ENCODE measurements at places on chromosomes 2 and 18. TPM values are rescaled to one million over a fixed set of nuclear protein-coding genes. Genes with fewer than 3 reads are reported as not detected.

DSG3 gene
- polyA plus RNA-seq: not detected

PROKR1 gene
- 0.32 TPM for polyA plus RNA-seq

POTEE gene
- 0.03 TPM for polyA plus RNA-seq

FEZ2 gene
- 85.8 TPM for polyA plus RNA-seq

RAB6C gene
- 1.3 TPM for polyA plus RNA-seq

ME2 gene
- 36.5 TPM for polyA plus RNA-seq

ASXL3 gene
- polyA plus RNA-seq: 6.9 TPM

QPCT gene
- polyA plus RNA-seq: 11.4 TPM

FEV gene
- 0.10 TPM for polyA plus RNA-seq

DNA sequence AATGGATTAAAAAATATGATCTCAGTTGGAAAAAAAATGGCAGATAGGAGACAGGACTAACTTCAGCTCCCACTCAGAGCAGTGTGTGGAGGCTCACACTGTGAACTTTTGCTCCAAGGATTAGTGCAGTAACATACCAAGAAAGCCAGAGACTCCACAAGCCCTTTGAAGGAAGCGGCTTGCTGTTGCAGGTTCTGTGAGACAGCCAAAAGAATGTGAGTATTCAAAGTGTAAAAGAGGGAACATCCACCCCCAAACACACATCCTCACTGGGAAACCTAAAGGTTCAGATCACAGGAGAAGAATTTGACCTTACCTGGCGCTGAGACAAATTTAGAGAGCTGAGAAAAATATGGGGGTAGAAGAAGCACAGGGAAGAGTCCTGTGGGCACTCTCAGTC lies 77.5 kb downstream of the FAM171B start:
- no peak for DNase-seq

GRCh38 chr2:218233543-218233942 lies 16.6 kb downstream of the ARPC2 start:
- no peak for DNase-seq

DNA sequence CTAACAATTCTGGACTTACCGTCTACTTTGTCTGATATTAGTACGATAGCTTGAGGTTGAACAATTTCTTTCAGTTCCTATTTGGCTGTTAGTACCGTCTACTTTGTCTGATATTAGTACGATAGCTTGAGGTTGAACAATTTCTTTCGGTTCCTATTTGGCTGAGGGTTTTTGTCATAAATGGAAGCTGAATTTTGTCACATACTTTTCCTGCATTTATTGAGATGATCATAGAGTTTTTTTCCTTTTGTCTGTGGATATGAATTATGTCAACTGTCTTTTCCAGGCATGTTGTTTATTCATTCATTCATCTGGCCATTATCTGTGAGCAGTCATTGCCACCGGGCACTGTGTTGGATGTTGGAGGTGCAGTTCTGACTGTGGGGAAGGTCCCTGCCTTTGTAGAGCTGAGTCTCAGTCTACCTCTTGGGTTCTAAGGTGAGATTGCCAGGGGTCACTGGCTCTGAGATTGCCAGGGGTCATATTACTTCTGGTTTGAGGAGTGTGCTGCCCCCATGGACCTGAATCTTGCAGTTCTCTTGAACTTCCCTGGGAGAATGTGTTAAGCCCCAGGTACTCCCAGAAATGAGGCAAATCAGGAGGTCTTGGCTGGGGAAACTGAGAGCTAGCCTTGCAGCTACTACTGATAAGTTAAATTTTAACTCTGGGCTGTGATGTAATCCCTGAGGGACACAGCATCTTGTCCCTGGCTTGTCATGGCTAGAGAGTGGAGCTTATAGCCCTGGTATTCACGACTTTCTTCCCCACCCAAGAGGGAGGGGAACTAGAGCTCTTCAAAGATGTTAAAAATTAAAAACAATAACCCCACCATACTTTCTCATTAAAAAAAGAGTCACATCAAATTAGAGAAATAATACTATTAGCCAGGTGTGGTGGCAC lies 89.1 kb upstream of the MBOAT2 start:
- no peak for DNase-seq

GRCh38 chr2:103809415-103809814 lies 1044.5 kb upstream of the POU3F3 start:
- no peak for DNase-seq

DNA sequence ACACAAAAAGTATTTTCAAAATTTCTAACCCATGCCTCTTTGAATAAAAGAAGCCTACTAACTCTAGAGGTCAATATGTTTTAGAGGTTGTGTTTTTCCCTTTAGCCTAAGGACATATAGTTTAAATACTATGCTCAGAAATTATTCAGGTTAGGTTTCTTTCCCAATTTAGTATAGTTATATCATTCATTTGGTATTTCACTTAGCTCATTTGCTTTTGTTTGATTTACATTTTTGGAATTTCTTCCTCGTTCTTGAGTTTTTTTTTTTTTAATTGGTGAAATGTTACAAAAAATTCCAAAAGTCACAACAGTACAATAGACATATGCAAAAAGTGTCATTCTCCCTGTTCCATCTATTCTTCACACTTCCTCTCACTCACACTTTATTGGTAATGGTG lies 371.3 kb upstream of the TNP1 start:
- no peak for DNase-seq

DNA sequence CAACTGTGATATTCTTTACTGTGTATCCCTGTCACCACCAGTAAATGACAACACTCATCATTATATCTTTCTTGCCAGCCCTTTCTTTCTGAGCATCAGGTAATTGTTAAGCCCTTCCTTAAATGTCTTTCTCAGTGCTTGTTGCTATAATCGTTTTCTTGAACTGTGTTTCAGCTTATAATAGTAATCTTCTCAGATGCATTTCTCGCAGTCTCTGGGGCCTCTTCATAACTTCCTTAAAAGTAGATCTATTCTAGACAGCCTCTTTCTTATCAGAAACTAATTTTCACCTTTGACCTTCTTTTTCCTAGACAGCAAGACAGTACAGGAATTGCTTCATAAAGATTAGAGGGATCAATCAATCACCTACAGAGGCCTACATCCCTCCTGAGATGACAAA lies 648.1 kb downstream of the CPS1 start:
- no peak for DNase-seq

DNA sequence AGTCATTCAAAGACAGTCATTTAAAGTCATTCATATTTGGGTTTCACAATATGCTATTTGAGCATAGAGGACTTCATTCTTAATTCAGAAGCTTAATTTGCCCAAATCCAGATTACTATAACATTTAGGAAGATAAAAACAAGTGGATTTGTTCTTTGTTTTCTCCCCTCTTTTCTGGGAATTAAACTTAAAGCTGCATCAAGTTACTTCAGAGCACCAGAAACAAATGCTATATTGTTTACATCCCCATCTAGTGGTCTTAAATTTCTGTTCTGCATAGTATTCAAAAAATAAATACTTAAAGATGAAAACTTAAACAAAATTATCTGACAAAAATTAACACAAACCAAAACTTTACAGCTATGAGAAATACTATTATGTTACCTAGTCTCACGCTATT lies 34.7 kb upstream of the MARCHF7 start:
- DNase-seq: peak; percentile 8

DNA sequence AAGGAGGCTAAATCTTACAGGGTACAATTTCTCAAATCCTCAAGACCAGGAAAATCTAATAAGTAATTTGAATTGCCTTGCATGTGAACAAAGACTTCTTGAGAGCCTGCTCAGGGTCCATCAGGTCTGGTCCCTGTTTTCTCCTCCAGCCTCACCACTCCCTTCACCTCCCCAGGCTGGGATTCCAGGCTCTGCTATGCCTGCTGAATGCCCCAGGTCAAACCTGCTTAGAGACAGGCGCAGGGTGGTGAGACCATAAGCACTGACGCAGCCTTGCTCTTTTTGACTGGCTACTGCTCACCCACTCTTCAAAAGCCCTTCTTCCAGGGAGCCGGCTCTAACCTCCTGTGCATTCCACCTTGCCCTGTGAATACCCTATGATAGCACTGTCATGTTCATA lies 356.4 kb upstream of the ACVR2A start:
- DNase-seq: no peak

DNA sequence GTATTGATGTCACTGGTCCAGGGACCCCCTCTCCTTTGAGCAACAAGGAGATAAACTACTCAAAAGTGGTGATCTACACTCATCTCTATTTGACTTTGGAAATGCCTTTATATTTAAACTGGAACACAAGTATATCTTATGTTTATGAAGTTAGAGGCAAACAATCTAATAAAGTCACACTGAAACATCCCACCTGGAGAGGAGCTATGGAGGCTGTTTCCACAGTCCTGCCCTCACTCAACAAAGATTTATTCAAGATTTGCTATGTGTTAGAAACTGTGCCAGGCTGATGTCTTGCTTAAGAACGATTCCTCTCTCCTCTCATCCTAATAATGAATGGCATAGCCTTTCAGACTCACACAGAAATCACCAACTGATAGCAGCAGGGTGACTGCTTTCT lies 140.8 kb downstream of the ALPK2 start:
- DNase-seq: no peak

- DNase-seq: no peak
These were observed 53.7 kb downstream of the SLC4A3 start for GRCh38 chr2:219680958-219681693.

DNA sequence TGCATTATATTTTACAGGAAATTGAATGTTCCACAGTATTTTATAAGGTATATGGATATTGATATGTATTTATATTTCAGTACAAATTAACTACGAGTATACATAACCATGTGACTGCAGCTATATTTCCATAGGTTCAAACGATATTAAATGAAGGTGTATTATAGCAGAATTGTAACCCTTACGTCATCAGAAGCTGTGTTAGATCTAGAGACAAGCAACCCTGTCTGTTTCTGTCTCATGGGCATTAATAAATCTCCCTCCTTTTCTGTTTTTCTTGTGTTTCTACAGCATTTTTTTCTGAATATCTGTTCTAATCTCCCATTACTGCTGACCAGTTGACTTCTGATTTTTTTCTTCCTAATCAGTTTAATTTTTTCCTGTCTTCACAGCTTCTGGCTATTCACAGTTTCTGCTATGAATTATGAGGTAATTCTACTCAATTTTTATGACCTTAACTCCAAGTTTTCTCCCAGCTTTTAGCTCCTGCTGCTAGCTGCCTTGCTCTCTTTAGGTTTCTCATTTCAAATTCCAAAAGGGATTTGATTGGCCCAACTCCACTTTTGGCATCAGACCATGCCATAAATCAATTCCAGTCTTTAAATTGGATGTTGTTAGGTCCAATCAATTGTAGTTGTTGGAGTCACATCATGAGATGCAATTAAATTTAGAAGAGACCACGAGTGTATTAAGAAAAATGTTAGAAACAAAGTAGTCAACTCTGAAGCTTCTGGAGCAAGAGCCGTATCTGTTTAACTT lies 277.5 kb upstream of the ZSWIM2 start:
- no peak for DNase-seq

DNA sequence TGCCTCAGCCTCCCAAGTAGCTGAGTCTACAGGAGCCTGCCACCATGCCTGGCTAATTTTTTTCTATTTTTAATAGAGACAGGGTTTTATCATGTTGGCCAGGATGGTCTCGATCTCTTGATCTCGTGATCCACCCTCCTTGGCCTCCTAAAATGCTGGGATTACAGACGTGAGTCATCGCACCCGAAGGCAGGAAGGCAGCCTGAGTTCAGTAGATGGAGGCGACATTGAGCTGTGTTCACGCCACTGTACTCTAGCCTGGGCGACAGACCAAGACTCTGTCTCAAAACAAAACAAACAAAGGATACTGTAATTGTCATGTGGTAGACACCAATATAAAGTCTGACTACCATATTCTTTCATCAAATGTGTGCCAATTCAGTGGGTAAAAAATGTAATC lies 500.9 kb upstream of the DSEL start:
- DNase-seq: no peak

GRCh38 chr2:11622611-11623010 lies 47.4 kb downstream of the NTSR2 start:
- no peak for DNase-seq

DNA sequence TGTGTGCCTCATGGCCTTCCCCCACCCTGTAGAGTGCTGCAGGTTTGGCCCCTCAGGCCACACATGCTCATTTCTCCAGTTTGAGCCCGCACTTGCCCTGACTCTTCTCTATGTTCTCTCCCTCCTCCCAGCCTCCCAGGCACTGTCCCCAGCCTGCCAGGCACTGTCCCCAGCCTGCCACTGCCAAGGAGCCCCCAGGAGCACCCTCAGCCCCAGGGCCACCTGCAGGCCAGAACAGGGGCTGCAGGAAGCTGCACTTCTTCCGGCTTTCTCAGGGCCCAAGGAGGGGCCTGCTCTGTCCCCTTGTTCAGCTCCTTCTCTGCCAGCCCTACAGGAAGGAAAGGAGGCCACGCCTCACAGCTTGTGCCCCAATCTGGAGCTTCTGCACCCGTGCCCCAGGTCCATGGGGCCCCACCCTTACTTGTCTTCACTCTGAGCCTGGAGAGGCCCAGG lies 31.6 kb downstream of the CYP26B1 start:
- DNase-seq: no peak

Measured in right renal cortex interstitium (tissue), 3 donors.